ENCODE measurements at places on chromosomes 5 and 9.

DNA sequence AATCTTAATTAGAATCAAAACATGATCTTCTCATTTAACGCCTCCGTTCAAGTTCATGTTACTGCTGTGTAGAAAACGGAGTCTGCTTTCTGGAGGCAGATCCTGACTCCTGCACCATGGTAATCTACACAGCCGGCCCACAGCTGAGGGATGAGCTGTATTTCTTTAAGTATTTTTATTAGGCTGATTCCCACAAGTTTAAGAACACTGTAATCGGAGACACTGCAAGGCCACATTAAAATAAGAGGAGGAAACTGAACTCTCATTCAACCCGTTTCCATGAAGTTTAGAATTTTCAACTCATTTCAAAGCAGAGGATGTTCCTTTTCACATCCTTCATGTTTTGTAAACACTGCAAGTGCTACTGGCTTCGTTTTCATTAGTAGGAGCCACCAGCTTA, 372.2 kb downstream of the NFIB start:
- DNase-seq: no peak

- DNase-seq: no peak
Observed at GRCh38 chr5:173271419-173271818, 36.4 kb upstream of the NKX2-5 start.

GRCh38 chr5:77076961-77077828, 9.9 kb downstream of the ZBED3 start:
- no peak for DNase-seq

DNA sequence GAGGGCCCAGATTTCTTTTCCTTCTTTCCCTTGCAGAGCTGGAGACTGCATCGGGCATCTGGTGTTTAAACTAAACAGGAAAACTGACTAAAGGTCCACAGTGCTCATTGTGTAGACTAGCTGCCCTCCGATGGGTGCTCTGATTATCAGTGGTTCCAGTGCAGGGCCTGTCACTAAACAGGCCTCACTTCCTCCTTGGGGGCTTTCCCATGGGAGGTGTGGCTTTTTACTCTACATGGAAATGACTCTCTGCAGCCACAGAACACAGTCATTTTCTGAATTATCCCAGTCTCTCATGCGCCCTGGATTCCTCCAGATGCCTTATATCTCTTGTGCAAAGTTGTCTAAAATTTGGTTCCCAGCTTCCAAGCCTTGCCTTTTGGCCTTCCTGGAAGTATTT, 199.2 kb downstream of the TRIO start:
- DNase-seq: no peak
